ENCODE measurements at places on chromosomes 4 and X. TPM values are rescaled to one million over a fixed set of nuclear protein-coding genes. Genes with fewer than 3 reads are reported as not detected.

PRSS12 gene
- not detected for total RNA-seq

AFF2 gene
- total RNA-seq, result 0.42 TPM

PGRMC1 gene
- total RNA-seq, result 22.3 TPM

WDR1 gene
- total RNA-seq, result 630 TPM

HUWE1 gene
- total RNA-seq, result 455 TPM

FRMPD4 gene
- not detected for total RNA-seq

NSG1 gene
- 7.0 TPM for total RNA-seq

VCX3B gene
- not detected for total RNA-seq

GRCh38 chr4:171785388-171785787, 27.8 kb upstream of the GALNTL6 start:
- ATAC-seq, result no peak

- ATAC-seq, result peak; percentile 34
Measured at GRCh38 chrX:2954541-2954940, 25.4 kb upstream of the ARSD start.

GRCh38 chrX:85503258-85504158, 124.0 kb upstream of the POF1B start:
- no peak for ATAC-seq

DNA sequence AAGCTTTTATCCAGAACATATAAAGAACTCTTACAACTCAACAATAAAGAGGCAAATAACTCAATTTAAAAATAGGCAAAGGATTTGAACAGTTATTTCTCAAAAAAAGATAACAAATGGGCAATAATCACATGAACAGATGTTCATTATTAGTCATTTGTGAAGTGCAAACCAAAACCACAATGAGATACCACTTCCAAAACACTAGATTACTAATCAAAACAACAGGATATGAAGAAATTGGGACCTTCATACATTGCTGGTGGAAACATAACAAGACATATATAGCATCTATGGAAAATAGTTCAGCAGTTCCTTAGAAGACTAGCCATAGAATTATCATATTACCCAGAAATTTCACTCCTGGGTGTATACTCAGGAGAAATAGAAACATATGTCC, 224.6 kb downstream of the FBXO8 start:
- no peak for ATAC-seq

DNA sequence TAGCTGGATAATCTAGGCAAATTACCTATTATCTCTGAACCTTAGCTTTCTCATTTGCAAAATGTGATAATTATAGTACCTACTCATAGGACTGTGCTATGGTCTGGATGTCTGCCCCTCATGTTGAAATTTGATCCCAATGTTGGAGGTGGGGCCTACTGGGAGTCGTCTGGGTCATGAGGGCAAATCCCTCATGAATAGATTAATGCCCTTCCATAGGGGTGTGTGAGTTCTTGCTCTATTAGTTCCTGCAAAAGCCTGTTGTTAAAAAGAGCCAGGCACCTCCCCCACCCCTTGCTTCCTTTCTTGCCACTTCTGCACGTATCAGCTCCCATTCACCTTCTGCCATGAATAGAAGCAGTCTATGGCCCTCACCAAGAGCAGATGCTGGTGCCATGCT, 73.9 kb downstream of the SERTM2 start:
- ATAC-seq, result no peak

DNA sequence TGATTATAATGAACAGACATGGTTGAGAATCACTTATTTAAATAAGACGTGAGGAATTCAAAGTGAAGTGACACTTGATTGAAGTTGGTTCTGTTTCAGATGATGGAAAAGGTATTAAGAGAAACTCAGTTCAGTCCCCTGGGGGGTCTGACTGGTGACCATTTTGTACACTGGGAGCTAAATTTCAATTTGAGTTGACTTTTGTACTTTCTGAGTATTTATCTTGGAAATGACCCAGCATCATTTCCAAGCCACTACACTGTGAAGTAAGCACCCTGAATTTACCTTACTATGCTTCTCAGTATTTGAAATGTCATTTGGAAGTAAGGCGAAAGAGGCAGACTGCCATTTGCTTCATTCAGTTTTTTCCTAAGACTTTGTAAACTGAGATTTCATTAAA, 73.4 kb downstream of the CNOT6L start:
- no peak for ATAC-seq

GRCh38 chrX:153646620-153647373, at the start of gene DUSP9:
DUSP9 (plus strand) TSS chrX:153647203; CDS start chrX:153647954, 751 bp downstream.
- peak; percentile 38 for ATAC-seq
